ENCODE measurements at places on chromosomes 11 and 22.

GRCh38 chr11:71500601-71501021 is 26.5 kb upstream of the KRTAP5-7 start:
- DNase-seq, result no peak

DNA sequence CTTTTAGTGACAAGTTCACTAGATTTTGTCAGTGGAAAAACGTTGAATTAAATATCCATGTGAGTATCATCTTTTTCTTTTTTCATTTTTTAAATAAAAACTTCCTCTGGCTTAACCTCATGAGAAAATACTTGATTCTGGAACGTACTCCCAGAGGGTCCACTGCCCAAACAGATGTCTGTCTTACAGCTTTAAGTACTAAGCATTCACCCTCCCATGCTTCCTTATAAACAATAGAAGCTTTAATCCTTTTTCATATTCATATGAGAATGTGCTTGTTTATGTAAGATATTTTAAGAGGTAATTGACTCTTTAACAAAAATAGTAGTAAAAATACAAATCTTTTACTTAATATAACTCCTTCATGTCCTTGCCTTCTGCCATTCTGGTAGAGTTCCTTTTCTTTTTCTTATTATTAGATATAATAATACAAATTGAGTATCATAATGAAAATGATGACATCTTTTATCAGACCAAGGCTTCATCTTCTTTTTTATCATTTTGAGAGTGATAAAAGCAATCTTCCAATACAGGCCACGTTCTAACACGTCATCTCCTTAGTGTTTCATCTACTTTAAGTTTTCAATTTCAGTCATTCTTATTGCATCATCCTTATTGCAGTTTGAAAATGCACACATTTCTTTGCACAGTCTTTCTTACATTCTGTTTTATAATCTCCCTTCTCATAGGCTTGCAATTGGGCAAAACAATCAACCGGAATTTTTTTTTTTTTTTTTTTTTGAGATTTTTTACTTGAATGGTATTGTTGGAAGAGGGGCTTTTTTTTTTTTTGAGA is 69.5 kb upstream of the MYO18B start:
- DNase-seq, result no peak

GRCh38 chr11:120332822-120333716 is 3.1 kb upstream of the ARHGEF12 start:
- no peak for DNase-seq

- no peak for DNase-seq
Measured at GRCh38 chr11:60972182-60973030, 926 bp downstream of the CD6 start.

DNA sequence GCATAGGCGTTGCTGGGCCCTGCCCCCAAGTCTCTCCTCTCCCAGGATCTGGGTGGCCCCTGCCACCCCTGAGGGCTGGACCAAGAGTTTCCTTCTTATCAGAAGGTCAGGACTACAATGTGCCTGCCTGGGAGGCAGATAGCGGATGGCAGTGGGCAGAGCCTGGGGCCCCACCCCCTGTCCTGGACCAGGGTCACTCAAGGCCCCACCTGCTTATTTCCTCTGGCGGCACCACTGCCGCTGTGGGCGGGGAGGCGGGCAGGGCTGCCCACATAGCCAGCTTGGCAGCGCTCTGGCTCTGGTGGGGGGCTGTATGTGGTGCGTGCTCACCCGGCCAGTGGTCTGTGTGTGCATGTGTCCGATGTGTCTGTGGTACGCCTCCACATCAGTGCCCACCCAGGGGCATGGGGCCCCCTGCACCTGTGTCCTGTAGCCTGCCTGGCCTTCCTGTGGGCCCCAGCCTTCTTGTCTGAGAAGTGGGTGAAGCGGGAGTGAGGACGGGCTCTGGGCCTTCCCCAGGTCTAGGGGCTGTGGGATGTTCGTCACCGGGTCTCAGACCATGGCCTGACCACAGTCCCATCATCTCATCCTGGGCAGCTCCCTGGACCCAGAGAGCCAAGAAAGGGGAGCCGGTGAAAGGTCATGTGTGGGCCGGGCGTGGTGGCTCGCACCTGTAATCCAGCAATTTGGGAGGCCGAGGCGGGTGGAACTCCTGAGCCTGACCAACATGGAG is 3.0 kb downstream of the GAS2L1 start:
- no peak for DNase-seq

GRCh38 chr11:61980783-61981541 is 13.5 kb upstream of the FTH1 start:
- DNase-seq, result no peak

DNA sequence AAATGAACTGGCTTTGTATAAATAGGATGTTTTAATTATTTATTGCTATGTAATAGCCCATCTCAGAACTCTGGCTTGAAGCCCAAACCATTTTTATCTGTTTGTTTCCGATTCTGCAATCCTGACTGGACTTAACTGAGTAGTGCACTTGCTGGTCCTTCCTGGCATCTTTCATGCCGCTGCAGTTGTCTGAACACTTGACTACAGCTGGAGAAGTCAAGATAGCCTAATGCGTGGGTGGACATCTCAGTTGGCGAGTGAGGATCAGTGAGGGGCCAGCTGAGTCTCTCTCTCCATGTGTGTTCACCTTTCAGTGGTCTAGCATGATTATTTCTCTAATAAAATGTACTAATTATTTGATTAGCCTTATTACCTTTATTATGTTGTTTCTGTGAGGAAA is 105.8 kb downstream of the PRMT3 start:
- DNase-seq, result peak; percentile 3

GRCh38 chr11:18615628-18616392 is 16.2 kb downstream of the MISFA start:
- peak; percentile 33 for DNase-seq

DNA sequence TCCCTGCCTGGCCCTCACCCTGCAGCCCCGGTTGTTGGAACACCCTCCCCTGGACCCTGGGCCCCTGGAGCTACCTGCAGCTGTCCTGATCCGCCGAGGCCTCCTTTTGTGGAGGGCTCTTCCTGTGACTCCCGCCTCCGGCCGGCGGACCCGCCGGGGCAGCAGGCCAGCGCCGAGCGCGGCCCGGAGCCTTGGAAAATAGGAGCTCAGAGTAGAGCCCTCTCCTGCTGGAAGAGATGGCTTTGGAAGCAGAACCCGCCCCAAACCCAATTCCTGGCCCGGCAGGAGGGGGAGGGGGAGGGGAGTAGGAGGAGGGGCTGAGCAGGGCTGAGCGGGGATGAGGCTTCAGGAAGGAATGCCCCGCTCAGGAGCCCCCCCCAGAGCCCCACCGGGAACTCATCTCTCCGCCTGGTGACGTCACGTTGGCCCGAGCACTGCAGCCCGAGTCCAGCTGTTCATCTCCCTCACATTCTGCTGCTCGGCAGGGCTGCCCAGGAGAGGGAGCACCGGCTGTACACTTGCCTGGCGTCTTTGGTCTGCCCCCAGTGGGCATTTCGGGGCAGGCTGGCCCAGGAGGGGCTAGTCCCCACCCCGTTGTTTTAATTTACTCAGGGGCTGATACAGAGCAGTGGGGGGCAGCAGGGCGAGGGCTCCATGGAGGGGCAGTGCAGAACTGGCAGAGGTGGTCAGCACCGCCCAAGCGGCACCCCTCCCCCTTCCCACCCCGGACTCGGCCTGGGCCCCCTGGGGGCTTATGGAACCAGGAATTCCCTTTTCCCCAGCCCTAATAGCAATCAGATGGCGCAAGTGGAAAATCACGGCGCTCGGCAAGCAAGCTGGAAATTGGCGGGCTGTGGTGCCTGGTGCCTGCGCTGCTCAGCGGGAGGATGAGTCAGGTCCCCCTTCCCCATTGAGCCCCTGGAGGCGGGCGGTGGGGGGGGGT is at the start of gene MRGPRF:
TSS of gene MRGPRF (minus strand) at position 238 of the 943 bp plus-strand sequence. CDS start 3,345 bp downstream, outside the sequence.
- peak; percentile 58 for DNase-seq

DNA sequence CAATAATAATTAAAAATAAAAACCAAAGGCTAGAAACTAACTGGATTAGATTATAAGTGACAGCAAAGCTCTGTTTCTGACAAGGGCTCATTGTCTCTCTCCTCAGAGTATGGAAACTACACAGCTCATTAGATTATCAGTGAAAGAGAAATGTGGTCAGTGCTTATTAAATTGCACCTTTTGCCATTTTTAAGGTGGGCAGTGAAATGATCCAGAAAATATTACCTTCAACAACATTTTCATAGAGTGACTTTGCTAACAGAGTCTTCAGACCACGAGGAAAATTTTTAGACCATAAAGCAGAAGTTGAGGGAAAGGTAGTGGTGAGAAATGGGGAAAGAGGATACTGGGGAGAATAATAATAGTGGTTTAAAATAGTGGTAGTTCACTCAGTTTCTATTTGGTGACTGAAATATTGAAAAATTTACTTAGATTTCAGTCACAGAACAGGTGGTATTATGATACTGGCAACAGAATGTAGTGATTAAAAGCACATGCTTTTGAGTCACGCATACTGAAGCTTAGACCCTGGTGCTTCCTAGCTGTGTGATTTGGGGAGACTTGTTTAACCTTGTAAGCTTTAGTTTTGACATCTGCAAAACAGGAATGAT is 684.0 kb upstream of the CCDC90B start:
- DNase-seq, result no peak

DNA sequence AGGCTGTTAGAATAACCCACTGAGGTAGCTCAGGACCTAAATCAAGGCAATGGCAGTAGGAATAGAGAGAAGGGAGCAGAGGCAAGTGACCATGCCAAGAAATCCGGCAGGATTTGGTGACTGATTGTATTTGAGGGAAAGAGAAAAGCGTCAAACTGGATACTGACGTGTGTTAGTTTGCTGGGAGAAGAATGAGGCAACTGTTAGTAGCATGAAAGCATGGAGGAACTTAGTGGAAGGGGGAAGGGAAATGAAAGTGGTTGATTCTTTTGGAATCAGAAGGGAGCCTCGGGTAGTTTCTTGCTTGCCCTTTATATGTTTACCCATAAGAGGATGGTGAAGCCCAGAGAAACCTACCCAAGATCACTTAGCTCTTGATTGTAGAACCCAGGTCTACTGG is 8.3 kb downstream of the PPFIBP2 start:
- DNase-seq, result no peak

DNA sequence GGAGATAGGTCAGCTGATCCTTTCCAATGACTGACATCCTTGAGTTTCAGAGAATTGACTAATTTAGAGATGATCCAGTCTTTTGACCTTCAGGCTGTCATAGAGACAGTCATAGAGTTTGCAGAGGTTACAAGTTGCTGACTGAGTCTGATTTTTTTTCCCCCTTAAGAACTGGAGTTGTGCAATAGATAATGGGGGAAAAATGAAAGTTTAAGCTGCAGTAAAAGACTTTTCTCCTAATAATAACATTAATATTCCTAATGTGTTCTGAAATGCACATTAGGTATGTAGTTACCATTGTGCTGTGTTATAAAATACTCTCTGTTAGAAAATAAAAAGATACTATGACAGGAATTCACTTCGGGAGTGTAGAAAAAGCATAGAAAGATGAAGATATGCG is 876.9 kb upstream of the RAG2 start:
- peak; percentile 9 for DNase-seq

GRCh38 chr11:32333320-32333991 is 101.9 kb downstream of the WT1 start:
- DNase-seq, result peak; percentile 71

- DNase-seq, result no peak
Measured at GRCh38 chr22:49570032-49570848, 257.4 kb downstream of the BRD1 start.

GRCh38 chr11:46445920-46446771 is 54.6 kb upstream of the CHRM4 start:
- DNase-seq, result peak; percentile 60

All from choroid plexus epithelial cell (primary cell).